ELR (cell line): ENCODE measurements at places on chromosomes 4 and X.

- DNase-seq: no peak
Observed at GRCh38 chrX:148672517-148672916, 172.1 kb downstream of the AFF2 start.

DNA sequence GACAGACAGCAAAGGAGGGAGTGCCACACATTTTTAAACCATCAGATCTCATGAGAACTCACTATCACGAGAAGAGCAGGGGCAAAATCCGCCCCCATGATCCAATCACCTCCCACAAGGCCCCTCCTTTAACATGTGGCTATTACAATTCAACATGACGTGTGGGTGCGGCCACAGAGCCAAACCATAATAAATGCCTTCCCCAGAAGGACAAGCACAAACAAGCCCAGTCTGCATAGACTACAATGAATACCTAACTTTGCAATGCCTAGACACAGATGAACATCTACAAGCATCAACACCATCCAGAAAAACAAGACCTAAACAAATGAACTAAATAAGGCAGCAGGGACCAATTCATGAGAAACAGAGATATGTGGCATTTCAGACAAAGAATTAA is 12.3 kb downstream of the ETDA start:
- DNase-seq: no peak

- DNase-seq: no peak
Observed at GRCh38 chr4:121554382-121554781, 142.4 kb downstream of the ANXA5 start.

- peak; percentile 43 for DNase-seq
Observed at GRCh38 chrX:50579955-50580354, 109.3 kb upstream of the DGKK start.

DNA sequence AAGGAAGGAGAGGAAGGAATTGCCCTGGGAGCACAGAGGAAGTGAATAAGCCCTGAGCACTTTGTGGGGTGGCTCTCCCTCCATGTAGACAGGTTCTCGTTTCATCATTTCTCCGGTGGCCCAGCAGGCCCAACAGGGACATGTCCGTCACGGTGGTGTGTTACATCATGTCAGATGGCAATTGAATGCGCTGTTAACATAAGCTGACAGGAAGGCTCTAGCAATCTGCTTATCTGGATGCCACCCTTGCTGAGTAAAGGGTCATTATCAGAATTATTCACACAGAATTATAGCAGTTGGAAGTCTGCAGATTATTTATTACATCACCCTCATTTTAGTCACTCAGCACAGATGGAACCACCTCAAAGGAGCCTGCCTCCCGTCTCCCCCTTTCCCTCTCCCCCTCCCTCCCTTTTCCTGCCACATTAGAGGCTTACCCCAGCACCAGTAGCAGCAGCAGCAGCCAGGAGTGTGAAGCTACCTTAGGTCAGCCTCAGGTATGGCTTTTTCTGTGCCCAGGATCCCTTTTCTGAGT is 124.3 kb upstream of the TRIM2 start:
- DNase-seq: no peak

DNA sequence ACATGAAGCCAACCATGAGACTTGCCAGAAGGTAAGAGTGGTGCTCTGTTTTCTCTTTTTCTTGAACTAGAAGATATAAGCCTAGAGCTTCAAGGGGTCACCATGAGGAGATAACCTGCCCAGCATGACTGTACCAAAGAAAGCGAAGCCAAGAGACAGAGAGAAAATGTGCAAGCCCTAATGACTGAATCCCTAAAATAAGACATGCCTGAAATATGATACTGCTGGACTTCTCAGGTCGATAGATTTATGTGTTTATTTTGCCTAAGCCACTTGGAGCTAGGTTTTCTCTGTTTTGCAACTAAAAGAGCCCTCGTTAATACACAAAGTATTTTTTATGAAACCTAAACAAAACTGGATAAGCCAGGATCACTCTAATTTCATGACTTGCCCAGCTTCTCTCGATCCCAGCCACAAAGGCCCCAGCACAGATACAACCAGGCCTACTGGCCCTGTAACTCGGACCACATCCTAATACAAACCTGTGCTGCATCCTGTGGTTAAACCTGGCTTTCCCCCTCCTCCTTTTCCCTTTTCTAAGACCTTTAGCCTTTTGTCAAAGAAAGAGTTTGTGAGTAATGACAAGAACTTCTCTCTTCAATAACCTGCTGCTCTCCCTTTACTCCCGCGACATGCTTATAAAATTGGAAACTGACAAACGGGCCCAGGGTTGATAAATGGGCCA is 185.8 kb downstream of the APBB2 start:
- DNase-seq: no peak

DNA sequence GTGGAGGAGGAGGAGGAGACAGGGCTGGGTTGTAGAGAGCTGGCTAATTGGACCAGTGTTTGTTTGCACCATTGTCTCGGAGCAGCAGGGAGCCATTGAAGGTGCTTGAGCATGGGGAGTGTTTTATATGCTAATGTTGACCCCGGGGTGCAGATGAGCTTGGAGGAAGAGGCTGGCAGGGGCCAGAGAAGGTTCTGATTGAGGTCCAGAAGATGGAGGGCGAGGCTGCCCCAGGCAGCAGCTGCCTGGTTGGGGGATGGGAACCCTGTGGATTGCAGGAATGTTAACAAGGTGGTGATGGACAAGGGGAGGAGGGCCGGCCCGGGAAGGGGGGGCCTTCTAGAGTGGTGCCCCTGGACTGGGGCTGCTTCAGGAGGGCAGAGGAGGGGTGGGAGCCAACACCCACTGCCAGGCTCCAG is 18.0 kb downstream of the DOK7 start:
- no peak for DNase-seq

- DNase-seq: peak; percentile 62
Observed at GRCh38 chr4:5998333-5998936, 19.8 kb downstream of the C4orf50 start.

DNA sequence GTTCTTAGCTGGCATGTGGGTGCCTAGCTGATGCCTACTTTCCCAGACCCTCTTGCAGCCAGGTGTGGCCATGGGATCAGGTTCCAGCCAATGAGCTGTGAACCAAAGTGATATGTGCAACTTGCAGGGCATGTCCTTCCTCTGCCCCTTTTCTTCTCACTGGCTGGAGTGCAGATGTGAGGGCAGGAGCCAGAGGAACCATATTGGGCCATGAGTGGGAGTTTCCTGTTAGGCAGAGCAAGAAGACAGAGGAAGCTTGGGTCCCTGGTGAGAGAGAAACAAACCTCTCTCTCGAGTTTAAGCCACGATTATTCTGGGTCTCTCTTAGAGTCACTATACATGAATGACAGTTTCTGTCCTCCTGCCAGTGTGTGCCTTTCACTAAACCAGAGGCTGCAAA is 120.4 kb upstream of the STX18 start:
- DNase-seq: no peak

DNA sequence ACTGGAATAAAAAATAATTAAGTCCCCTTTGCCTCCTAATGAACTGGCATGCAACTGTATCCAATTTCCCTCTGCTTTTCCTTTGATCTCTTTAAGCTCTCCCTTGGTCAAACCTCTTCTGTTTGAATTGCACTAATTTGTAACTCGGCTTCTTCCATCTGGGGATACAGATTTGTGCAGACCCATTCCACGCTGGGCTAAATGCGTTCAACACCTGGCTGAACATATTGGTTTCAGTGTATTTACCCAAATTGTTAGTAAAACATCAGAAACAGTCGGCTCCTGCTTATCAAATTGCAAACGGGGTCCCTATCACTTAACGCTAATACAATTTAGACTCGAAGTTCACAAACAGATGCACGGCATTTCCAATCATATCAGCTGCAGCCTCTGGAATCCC is 124.9 kb upstream of the TAPT1 start:
- no peak for DNase-seq

- no peak for DNase-seq
Observed at GRCh38 chr4:101068115-101068514, 279.2 kb downstream of the PPP3CA start.

- no peak for DNase-seq
Observed at GRCh38 chrX:7314425-7314824, 166.5 kb upstream of the PUDP start.

DNA sequence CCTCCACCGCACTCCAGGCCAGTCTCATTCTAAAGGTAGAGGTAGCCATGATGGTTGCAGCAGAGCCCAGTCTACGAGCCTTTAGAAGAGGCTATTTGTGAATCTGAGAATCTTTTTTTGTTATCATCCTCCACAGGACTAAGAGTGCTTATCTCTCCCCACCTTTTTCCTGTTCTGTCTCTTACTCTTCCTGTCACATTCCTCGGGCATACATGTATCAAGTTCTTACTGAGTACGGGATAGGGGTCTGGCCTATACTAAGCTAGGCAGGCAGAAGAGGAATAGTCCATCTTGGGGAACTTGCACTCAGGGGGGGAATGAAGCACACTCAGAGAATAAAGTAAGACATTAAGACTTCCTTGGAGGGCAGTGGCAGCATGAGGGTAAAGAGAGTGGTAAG is 25.7 kb downstream of the LAS1L start:
- DNase-seq: no peak

DNA sequence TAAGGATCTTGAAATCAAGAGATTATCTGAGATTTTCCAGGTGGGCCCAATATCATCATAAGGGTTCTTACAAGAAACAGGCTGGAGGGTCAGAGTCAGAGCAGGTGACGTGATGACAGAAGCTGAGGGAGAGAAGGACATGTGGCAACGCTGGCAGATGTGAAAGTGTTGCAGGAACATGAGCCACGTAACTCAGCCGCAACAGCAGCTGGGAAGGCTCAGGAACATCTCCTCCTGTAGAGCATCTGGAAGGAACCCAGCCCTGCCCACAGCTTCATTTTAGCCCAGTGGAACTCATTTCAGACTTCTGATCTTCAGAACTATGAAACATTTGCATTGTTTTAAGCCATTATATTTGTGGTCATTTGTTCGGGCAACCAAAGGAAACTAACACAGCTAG is 156.3 kb upstream of the VEGFC start:
- peak; percentile 18 for DNase-seq

DNA sequence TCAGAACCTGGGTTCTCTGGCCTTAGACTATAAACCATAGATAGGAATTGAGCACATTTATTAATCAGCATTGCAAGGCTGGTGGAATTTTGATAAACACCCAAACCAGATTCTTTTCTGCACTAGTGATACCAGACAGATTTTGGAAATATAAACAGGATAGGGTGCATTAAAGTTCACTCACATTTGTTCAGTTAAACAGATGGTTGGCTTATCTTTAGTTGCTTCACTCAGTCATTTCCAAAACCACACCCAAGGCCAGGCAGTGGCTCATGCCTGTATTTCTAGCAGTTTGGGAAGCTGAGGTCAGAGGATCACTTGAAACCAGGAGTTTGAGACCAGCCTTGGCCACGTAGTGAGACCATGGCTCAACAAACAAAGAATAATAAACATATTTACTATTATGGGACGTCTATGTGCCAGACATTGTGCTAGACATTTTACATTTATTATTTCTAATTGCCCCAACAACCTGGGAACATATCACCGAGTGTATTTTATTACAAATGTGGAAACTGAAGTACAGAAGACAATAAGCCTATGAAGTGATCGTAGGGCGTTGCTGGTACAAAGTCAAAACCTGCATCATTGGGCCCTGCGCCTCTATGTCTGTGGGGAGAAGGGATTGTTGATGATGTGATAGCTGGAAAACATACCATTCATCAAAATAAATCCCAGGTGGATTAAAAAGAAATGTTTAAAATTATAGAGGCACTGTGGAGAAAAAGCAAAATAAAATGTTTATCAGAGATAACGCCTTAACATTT is 15.0 kb downstream of the ADD1 start:
- no peak for DNase-seq

- DNase-seq: no peak
Observed at GRCh38 chr4:6612961-6613675, 27.4 kb upstream of the MRFAP1 start.

DNA sequence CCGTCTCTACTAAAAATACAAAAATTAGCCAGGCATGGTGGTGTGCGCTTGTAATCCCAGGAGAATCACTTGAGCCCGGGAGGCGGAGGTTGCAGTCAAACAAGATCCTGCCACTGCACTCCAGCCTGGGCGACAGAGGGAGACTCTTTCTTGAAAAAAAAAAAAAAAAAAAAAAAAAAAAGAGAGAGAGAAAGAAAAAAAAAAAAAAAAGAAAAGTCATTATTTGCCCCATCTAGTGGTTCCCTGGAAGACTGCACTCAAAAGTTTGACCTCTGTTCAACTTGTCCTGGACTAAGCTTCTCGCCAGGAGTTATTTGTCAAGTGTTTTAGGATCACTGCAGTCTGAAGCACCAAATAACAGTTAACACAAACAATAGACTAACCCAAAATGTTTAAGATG is 45.3 kb upstream of the KCTD8 start:
- DNase-seq: peak; percentile 29

GRCh38 chr4:142648378-142648777 is 197.7 kb downstream of the INPP4B start:
- no peak for DNase-seq

GRCh38 chr4:83252782-83253405 is 31.7 kb downstream of the COQ2 start:
- DNase-seq: peak; percentile 73

DNA sequence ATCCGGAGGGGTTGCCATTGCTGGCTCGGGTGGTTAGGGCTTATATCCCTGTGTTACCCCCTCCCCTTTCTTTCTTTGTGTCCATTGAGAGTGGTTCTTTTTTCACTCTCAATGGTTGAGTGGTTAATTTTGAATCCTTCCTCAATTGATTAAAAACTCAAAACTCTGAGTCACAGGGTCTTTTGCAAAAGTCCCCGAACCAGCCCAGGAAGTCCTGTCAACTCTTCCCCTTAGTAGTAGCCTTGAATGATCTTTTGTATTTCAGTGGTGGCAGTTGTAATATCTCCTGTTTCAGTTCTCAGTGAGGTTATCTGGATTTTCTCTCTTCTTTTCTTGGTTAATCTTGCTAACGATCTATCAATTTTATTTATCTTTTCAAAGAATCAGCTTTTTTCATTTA is 170.0 kb upstream of the GYPA start:
- no peak for DNase-seq

DNA sequence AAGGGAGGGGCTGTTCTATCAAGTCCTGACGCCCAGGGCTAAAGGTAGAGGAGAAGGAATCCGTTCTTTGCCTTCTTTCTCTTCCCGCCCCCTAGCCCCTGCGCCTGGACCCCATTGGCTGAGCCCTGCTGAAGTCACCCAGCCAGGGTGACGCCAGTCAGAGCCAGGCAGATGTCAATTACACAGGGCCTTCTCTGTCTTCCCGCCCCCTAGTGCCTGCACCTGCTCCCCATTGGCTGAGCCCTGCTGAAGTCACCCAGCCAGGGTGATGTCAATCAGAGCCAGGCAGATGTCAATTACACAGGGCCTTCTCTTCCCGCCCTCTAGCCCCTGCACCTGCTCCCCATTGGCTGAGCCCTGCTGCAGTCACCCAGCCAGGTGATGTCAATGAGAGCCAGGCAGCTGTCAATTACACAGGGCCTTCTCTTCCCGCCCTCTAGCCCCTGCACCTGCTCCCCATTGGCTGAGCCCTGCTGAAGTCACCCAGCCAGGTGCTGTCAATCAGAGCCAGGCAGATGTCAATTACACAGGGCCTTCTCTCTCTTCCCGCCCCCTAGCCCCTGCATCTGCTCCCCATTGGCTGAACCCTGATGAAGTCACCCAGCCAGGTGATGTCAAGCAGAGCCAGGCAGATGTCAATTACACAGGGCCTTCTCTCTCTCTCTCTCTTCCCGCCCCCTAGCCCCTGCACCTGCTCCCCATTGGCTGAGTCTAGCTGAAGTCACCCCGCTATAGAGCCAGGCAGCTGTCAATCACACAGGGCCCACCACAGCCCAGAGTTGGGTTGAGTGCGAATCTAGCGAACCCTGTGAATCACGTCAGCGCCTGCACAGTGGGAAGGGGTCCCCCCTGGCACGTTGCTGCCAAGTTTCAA is 46.4 kb downstream of the ASMT start:
- DNase-seq: no peak
